ENCODE measurements at places on chromosomes 2 and 18. TPM values are rescaled to one million over a fixed set of nuclear protein-coding genes. Genes with fewer than 3 reads are reported as not detected.

Gene AMER3
- polyA plus RNA-seq, result not detected

DNA sequence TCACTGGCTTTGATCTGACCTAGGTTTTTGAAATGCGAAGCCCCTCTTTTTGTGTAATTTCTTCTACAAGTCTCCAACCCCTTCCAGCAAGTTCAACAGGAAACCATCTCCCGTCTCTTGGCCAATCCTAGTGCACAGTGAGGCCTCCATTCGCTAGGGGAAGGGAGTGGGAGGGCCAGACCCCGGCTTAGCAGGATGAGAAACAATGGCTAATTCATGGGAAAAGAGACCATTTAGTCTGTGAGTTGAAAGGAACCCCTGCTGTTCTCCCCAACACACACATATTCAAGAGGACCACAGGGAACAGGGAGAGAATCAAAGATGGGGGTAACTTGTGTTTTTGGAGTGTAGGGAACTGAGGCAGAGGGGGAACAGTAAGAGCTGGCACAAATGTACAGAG, 83.0 kb downstream of the RTN4 start:
- no peak for DNase-seq

- no peak for DNase-seq
Observed at GRCh38 chr2:190467575-190468083, 59.5 kb downstream of the MFSD6 start.

- no peak for DNase-seq
Observed at GRCh38 chr2:53275743-53276142, 491.9 kb upstream of the CHAC2 start.

DNA sequence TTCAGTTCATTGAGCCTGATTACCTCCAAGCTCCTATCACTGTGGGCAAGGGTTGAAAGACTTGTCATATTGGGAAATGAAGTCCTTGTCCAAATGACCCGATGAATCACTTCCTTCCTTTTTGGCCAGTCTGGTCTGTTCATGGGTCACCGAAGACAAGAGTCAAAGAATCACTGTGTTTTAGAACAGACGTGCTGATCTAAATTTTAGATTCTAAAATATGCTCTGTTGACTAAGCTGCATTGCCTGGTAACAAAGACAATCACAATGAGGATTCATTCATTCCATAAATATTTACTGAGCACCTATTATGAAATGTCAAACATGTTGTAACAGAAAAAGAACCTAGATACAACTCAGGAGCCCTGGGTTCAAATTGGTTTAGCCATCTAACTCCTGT, 99.4 kb upstream of the RND3 start:
- DNase-seq, result no peak

Measured in forelimb muscle (tissue), 1 donor.